ENCODE measurements at places on chromosomes 6 and 20. TPM values are rescaled to one million over a fixed set of nuclear protein-coding genes. Genes with fewer than 3 reads are reported as not detected.
A peak's percentile ranks its signal among the peaks of the same experiment; 100 is the strongest.

The LRP11 gene
- total RNA-seq, result 21.5 TPM

The AVP gene
- not detected for total RNA-seq

The NOP56 gene
- total RNA-seq, result 110 TPM

The LY6G6C gene
- not detected for total RNA-seq

The FANCE gene
- 6.4 TPM for total RNA-seq

The C6orf118 gene
- total RNA-seq, result not detected

The ITPA gene
- total RNA-seq, result 24.6 TPM

The NR2E1 gene
- total RNA-seq, result not detected

The ADTRP gene
- 7.1 TPM for total RNA-seq

The MAD2L1BP gene
- 91.3 TPM for total RNA-seq

The FAM184A gene
- total RNA-seq, result 0.99 TPM

The GNRH2 gene
- total RNA-seq, result not detected

The POLR1C gene
- 49.0 TPM for total RNA-seq

The TSBP1 gene
- not detected for total RNA-seq

- no peak for DNase-seq
Measured at GRCh38 chr6:91171754-91172462, 585.0 kb upstream of the MAP3K7 start.

- peak; percentile 99 for DNase-seq
Measured at GRCh38 chr6:11414176-11414963, 123.2 kb upstream of the TMEM170B start.

GRCh38 chr6:144536079-144536478 is 250.9 kb downstream of the UTRN start:
- DNase-seq, result no peak

- DNase-seq, result peak; percentile 1
Measured at GRCh38 chr6:133699741-133700385, 189.1 kb upstream of the TCF21 start.

- no peak for DNase-seq
Measured at GRCh38 chr6:35487658-35488516, 9.0 kb downstream of the TEAD3 start.

- no peak for DNase-seq
Measured at GRCh38 chr6:138597336-138597735, 98.0 kb upstream of the NHSL1 start.

DNA sequence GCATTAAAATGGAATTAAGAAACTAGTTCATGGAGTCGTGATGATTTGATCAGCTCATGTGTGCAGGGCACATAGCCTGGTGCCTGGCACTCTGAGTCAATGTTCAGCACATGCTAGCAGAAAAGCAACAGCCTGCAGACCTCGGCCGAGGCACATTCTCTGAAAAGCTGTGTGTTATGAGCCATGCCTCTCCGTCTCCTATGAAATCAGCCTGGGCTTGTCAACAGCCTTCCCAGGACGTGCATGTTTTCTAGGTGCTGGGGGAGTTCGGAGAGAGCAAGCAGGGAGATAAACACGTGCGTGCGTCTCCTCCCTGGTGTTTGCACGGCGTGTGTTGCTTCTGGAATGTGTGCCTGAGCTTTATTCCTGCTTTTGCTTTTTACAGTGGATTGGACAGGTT is 207.8 kb upstream of the KCNG1 start:
- no peak for DNase-seq

DNA sequence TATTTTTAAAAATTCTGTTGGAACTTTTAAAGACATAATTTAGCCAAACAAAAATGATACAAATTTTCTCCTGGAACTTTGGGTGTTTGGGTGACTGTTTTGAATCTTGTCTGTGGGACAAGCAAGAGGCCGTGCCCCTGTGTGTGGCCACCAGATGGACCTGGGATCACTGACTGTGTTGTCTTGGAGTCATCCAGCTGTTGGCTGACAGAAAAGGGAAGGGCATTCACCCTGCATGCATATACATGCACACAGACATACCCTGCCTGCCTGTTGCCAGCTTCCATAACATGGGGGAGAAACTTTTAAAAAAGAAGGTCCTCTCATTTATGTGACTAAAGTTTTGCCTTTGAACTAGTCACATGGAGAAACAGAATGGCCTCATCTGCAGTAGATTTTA is 72.7 kb downstream of the BLOC1S5 start:
- DNase-seq, result no peak

GRCh38 chr20:64093013-64093503 is 8.9 kb upstream of the LKAAEAR1 start:
- no peak for DNase-seq

DNA sequence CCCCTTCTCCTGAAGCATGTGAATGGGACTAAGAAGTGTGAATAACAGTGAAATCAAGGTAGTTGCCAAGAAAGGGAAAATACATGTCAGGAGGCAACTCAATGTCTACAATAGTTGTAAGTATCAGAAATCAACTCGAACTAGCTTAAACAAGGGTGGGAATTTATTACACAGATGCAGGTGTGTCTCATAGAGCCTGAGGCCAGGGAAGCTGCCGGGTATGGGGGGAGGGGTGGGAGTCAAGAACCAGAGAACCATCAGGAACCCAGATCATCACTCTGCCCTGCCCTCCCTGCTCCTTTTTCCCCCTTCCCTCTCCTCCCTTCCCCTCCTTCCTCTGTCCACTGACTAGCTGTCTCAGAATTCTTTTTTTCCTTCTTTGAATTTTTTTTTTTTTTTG is 34.9 kb upstream of the BMP6 start:
- no peak for DNase-seq

DNA sequence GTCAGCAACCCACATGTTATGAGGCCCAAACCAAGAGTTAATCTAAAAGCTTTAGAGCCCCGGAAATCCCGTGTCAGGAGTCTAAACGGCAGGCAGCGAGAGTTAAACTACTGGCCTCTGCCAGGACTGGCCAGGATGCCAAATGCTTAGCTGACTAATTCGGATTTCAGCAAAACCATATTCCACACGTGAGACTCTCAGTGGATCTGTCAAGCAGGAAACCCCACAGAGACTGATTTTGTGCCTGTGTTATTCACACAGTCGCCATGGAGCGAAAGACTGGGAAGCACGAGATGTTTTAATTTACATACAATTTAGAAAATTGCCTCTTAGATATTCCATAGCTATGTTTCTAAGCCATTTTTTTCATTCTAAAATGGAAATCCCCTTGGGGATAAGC is 152.9 kb downstream of the RNASET2 start:
- no peak for DNase-seq

- no peak for DNase-seq
Measured at GRCh38 chr6:160767647-160768019, 65.6 kb downstream of the PLG start.

GRCh38 chr20:54995553-54995952 is 520.2 kb downstream of the DOK5 start:
- peak; percentile 49 for DNase-seq

DNA sequence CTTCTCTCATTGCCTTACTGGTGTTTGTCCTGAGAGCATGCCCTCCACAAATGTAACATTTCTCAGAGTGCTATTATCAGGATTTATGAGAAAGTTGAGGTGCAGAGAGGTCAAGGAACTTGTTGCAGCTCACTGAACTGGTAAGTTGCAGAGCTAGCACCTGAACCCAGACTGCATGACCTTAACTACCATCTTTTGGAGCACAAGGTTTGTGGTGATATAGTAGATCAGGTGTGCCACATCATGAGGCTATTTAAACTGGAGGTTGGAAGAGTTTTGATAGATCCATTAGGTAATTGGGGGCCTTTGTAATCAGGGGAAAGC is 112.0 kb upstream of the CITED2 start:
- peak; percentile 53 for DNase-seq

DNA sequence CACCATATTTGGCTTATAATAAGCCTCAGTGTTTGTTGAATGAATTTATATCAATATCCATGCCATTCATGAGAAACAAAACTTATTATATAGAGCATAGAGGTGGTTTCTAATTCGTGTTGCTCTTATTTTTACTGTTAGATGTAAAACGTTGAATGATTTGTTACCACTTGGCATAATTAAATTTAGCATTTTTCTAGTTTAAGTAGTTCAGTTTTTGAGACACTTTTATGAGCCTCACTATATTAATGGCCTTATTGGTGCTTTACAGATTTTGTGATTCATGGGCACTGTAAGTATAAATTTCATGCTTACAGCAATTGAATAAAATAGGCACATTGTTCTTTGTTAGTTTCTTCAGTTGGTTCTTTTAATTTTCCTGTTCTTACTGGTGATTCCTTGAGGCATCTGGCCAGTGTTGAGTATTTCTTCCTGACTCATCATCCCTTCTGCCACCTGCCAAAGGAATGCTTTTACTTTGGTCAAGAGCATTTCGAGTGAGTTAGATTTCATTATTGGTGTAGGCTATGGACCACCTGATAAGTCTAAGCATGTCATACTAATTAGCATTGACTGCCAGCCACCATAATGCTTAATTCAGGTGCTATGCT is 34.8 kb downstream of the CDKAL1 start:
- peak; percentile 80 for DNase-seq

DNA sequence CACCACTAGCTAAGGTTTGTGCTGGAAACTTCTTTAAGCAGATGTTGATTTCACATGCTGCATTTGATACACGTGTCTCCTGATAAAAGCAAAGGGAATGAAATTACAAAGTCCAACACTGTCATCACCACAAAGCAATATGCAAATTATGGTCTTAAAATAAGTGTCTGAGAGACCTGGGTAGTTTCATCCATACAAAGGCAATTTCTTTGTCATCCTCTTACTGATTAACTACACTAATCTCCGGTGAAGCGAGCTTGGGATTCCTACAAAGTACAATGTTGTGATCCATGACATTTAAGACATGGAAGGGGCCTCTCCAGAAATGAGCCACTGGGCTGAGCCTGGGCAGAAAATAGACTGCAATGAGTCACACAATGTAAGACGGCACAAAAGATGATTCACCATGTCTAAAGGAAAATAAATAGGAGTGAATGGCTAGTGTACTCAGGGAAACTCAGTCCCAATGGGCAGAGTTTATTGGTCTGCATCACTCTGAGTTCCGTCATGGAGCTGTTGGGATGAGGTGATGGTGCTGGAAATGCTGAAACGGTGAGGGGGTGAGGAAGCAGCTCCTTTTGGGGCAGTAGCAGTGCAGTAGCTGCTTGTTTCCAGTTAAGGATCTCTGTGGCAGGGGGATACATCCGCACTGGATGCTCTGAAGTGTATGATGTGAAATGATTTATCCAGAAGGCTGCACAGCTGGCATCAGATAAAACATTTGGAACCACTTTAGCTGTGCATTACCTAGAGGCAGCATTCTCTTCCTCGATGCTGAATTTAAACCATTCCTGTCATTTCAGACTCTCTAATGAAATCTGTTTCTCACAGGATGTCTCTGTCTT is 103.3 kb downstream of the IBTK start:
- DNase-seq, result peak; percentile 100

GRCh38 chr6:27679308-27679963 is 206.5 kb upstream of the ZNF184 start:
- no peak for DNase-seq

DNA sequence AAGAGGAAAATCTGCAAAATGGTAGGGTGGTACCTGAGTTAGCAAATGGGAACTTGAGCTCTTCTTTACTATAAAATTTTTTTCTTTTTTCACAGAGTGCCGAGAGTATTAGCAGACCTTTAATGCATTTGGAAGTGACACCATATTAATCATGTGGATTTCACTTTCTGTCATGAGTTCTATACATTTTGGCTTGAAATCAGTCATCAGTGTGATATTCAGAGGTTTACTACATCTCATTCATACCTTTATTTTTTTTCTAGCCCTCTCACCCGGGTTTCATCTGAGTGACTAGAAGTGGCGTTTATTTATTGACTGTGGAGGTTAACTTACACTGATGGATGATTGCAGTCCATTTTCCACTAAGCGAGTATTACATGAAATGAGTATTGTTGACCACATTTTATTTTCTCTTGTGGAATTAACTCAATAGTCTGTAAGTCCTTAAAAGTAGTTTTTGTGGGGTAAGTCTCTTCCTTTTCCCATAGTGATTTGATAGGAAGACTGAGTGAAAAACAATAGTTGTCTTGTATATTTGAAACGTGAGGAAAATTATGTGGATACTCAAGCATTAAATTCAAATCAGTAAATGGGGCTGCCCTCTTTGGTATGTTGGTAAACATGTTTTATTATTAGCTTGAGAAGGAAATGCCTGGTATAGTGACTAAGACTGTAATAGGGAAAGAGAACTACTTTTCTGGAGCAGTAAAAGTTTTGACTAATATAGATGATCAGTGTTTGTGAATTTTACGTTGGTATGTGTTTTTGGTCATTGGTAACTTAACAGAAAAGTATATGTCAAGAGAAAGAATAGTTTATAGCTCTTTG is 55.5 kb downstream of the JARID2 start:
- DNase-seq, result peak; percentile 33

DNA sequence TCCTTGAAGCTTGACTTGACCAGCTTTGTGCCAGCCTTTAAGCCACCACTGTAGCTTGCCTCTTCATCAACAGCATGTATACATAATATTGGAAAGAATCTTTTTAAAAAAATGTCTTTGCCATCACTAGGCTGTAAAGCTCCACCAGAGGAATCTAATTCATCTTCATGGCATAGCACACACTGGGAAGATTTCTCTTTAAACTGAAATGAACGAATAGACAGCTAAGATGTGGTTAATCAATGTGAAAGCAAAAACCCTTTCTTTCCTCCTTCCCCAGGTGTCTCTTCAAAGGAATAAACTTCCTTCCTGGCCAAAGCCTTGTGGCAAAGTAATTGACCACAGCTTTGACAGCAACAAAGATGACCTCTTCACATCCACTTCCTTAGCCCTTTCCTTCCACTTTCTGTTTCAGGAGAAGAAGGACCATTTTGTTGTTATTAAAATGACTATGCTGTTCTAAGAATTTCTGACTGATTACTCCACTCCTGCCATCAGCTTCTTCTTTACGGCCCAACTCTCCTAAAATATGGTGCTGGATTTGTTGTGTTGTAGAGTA is 428.7 kb upstream of the SOX4 start:
- peak; percentile 34 for DNase-seq

DNA sequence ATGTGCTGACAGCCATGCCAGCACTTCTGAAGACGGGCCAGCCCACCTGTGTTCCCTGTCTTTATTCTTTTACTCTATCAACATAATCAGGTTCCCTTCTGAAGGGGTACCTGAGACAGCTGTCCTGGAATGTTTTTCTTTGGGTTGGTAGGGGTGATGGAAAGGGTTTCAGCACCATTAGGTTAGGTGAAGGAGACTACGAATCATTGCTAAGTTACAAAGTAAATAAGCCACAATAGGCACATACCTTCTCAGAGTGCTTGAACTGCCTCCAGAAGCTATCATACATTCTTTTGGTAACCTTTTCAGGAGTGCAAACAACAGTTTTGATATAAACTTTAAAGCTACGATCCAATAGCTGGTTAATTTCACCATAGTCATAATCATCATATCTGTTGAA is 106.3 kb downstream of the SESN1 start:
- DNase-seq, result peak; percentile 77

GRCh38 chr20:4597215-4597614 is 124.5 kb upstream of the PRND start:
- DNase-seq, result no peak

- peak; percentile 54 for DNase-seq
Measured at GRCh38 chr6:131379948-131380347, 193.1 kb upstream of the ARG1 start.

- DNase-seq, result no peak
Measured at GRCh38 chr6:138430361-138431145, 26.5 kb downstream of the HEBP2 start.

DNA sequence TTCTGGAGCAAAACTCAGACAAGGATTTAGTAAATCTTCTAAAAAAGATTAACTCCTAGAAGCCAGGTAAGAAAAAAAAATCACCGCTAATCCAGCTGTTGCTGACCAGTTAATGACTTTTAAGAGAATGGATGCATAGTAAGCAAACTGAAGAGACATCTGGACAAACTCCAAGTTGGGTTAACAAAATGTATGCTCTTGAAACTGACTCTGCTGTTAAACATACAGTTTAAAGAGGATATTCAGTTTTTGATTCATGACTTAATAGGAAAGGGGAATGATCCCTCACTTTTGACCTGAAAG is 70.4 kb downstream of the PLAGL1 start:
- no peak for DNase-seq
